Activated T-cell treated with anti-CD3 and anti-CD28 coated beads, Interleukin-2, amount 50 U/mL, for 72 hours (primary cell): ENCODE measurements at places on chromosomes 3 and 15. TPM values are rescaled to one million over a fixed set of nuclear protein-coding genes. Genes with fewer than 3 reads are reported as not detected.

The PEX5L gene
- total RNA-seq, result 0.31 TPM

The LDHAL6B gene
- total RNA-seq, result not detected

The SPINK8 gene
- total RNA-seq, result not detected

The FGD5 gene
- not detected for total RNA-seq

- peaks cover 20% of the 10 kb centered on the region for H3K27me3 ChIP-seq
- H3K27ac ChIP-seq, result peak overlapping the region; percentile 13
- H3K4me1 ChIP-seq, result no peaks in the 10 kb centered on the region
- H3K4me3 ChIP-seq, result no peak overlapping the region
- H3K36me3 ChIP-seq, result no peaks in the 10 kb centered on the region
Observed at GRCh38 chr3:72093270-72093991, 308.5 kb upstream of the PROK2 start.

DNA sequence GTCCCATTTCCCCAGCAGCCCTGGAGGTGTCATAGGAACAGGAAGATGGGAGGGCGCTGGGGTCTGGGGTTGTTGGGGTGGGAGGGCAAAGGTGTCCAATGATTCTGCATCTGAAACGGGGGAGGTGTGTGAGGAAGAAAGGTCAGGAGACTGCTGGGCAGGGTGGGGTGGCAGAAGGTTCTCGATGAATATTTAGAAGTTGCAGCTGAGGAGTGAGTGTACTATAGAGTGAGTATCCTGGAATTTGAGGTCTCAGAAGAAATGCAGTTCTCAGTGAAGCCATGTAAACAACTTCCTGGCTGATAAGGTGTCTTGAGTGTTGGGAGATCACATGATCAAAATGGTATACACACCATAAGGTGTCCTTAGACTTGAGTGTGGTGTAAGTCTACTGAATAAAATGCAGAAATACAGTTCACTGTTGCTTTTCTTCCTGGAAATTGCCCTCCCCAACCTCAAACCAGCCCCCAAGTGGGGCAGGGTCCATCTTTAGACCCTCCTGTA is 9.9 kb downstream of the B3GNT5 start:
- peaks cover 11% of the 10 kb centered on the region for H3K36me3 ChIP-seq
- no peak for DNase-seq
- no peaks in the 10 kb centered on the region for H3K27me3 ChIP-seq
- no peak overlapping the region for H3K4me3 ChIP-seq
- peaks cover 24% of the 10 kb centered on the region for H3K4me1 ChIP-seq

DNA sequence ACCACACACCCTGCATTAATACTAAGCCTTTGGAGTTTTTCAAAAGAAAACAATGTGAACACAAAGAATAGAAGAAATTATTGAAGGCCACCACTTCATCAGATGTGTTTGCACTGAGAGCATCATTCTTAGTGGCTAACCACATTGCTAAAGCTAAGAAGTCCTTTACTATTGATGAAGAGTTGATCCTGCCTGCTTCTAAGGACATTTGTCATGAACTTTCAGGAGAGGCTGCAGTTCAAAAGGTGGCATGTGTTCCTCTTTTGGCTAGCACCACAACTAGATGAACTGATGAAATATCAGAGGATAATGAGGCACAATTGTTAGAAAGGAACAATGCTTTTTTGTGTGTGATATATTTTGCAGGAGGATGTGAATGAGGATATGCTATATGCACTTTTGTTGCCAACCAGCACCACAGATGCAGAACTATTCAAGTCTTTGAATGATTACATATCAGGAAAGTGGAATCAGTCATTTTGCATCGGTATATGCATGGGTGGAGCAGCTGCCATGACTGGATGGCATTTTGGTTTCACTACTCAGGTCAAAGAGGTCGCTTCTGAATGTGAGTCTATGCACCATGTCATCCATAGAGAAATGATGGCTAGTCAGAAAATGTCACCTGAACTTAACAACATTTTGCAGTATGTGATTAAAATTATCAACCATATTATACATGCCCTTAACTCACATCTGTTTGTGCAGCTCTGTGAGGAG is 2.5 kb upstream of the EID1 start:
- no peak for DNase-seq
- H3K36me3 ChIP-seq, result peaks cover 10% of the 10 kb centered on the region

DNA sequence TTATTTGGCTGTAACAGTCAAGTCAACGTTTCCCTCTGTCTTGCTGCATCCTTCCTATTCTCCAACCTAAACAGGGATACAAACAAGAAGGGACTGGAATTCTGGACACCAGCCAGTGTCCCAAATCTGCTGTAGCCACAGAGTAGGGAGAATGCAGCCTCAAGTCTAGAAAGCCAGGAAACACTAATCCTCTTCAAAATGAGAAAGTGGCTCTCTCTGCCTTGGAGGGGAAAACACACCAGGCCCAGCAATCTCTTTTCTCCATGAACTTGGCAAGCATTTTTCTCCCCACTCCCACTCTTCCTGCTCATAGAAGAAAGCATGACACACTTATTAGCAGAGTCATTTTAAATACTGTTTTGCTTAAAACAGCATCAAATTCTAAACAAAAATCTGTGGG is 781.7 kb downstream of the SQOR start:
- no peak overlapping the region for H3K27ac ChIP-seq
- H3K27me3 ChIP-seq, result no peaks in the 10 kb centered on the region

- no peaks in the 10 kb centered on the region for H3K27me3 ChIP-seq
- no peak overlapping the region for H3K27ac ChIP-seq
- no peaks in the 10 kb centered on the region for H3K36me3 ChIP-seq
- H3K4me1 ChIP-seq, result peaks cover 4% of the 10 kb centered on the region
Observed at GRCh38 chr3:196016485-196016884, 65.4 kb downstream of the TFRC start.

- no peaks in the 10 kb centered on the region for H3K36me3 ChIP-seq
- H3K4me3 ChIP-seq, result no peak overlapping the region
- peaks cover 39% of the 10 kb centered on the region for H3K27me3 ChIP-seq
- DNase-seq, result no peak
- no peak overlapping the region for H3K27ac ChIP-seq
Observed at GRCh38 chr15:33443708-33444107, 132.9 kb downstream of the RYR3 start.

DNA sequence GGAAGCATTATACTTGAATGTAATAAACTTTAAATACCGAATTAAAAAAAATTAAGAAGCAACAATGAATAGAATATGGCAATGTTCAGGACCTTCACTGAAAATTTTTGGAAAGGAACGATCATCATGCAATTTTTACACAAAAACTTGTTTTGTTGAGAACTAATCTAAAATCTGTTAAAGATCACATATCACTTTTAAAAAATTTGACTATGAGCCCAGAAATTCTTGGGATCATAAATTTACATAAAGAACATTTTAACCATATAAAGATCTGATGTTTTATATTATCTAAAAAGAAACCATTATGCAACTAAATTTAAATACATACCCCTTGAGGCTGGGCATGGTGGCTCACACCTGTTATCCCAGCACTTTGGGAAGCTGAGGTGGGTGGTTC is 76.2 kb upstream of the MELTF start:
- H3K4me1 ChIP-seq, result no peaks in the 10 kb centered on the region
- DNase-seq, result no peak
- no peaks in the 10 kb centered on the region for H3K27me3 ChIP-seq
- H3K4me3 ChIP-seq, result no peak overlapping the region
- no peak overlapping the region for H3K27ac ChIP-seq

- no peak overlapping the region for H3K4me3 ChIP-seq
- peaks cover 24% of the 10 kb centered on the region for H3K27me3 ChIP-seq
- peaks cover 11% of the 10 kb centered on the region for H3K4me1 ChIP-seq
- no peak for DNase-seq
- H3K27ac ChIP-seq, result no peak overlapping the region
- H3K36me3 ChIP-seq, result peaks cover 1% of the 10 kb centered on the region
Observed at GRCh38 chr3:193882091-193882490, 253.9 kb upstream of the HES1 start.

GRCh38 chr3:134028486-134029255 is 1.1 kb downstream of the SLCO2A1 start:
- peaks cover 47% of the 10 kb centered on the region for H3K27me3 ChIP-seq
- no peak overlapping the region for H3K27ac ChIP-seq
- peaks cover 4% of the 10 kb centered on the region for H3K4me1 ChIP-seq
- DNase-seq, result no peak
- H3K36me3 ChIP-seq, result no peaks in the 10 kb centered on the region

- peak; percentile 14 for DNase-seq
- no peak overlapping the region for H3K4me3 ChIP-seq
- peaks cover 5% of the 10 kb centered on the region for H3K27me3 ChIP-seq
Observed at GRCh38 chr3:55434789-55435188, 52.3 kb downstream of the WNT5A start.

DNA sequence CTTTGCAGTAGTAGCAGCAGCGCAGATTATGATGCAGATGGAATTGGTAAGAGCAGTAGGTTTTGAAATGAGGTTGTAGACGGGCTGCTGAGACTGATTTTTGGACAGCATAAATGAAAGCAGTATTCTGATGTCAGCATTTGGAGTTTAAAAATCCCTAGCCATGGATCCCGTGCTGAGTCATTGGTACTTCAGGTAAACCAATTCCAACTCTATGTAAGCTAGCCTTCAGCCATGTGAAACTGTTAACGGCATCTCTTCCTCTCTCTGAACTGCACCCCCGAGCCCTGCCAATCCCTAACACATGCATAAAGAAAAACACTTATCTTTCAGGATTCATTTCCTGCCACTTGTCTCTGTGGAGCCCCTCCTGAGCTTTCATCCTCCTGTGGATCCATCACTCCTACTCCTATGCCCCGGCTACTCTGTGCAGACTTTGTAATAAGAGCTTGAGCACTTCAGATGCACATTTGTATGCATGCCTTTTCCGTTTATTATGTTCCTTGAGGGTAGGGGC is 119.0 kb downstream of the AKAP13 start:
- H3K27me3 ChIP-seq, result no peaks in the 10 kb centered on the region
- H3K27ac ChIP-seq, result peak overlapping the region; percentile 70
- no peaks in the 10 kb centered on the region for H3K36me3 ChIP-seq
- H3K4me3 ChIP-seq, result peak overlapping the region; percentile 4
